ENCODE measurements at places on chromosomes 1 and 21.

DNA sequence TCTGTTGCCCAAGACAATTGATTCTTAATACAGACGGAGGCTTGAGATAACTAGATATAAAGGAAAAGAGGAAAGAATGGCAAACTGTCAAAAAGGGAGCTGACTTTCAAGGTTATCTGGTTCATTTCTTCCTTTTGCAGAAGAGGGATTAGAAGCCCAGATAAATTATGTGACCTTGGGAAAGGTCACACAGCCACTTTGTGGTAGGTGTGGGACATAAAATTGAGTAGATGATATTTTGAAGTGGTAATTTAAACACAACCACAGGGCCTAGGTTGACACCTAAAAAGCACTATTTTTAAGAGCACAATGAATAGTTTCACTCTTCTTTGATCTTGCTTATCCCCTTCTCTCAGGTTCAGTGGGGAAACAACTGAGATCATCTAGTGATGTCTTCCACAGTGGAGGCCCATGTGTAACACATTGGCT is 16.9 kb upstream of the KIAA0040 start:
- no peak for DNase-seq

DNA sequence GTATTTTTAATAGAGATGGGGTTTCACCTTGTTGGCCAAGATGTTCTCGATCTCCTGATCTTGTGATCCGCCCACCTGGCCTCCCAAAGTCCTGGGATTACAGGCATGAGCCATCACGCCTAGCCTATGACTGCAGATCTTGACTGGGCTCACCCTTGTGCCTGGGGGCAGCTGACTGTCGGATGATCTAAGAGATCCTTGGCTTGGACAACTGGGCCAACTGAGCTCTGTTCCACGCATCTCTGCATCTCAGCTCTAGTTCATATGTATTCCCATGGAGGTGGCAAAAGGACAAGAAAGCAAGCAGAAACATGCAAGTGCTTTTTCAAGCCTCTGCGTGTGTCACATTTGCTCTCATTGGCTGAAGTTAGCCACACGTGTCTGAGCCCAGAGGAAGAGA is 75.8 kb upstream of the SELENON start:
- DNase-seq, result no peak

GRCh38 chr1:11938722-11939526 is 4.4 kb downstream of the PLOD1 start:
- DNase-seq, result no peak

GRCh38 chr1:96009831-96010434 is 711.7 kb upstream of the PTBP2 start:
- DNase-seq, result no peak

GRCh38 chr1:201850053-201850397 is 21.1 kb downstream of the IPO9 start:
- no peak for DNase-seq

DNA sequence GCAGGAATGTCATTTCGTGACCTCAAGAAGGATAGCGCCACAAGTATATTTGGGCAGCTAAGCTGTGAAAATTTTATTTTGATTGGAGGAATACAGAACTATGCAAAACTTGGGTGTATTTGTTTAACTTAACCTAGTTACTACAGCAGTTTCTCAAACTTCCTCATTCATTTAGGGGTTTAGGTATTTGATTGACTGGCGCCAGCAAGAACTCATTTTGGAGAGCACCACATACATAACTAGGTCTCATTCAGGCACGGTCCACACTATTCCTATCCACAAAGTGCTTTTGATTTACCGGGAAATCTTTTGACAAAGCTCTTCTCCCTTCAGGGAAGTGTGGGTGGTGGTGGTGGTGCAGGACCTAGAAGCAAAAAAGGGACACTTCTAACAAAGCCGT is 155.1 kb upstream of the NRIP1 start:
- DNase-seq, result no peak

DNA sequence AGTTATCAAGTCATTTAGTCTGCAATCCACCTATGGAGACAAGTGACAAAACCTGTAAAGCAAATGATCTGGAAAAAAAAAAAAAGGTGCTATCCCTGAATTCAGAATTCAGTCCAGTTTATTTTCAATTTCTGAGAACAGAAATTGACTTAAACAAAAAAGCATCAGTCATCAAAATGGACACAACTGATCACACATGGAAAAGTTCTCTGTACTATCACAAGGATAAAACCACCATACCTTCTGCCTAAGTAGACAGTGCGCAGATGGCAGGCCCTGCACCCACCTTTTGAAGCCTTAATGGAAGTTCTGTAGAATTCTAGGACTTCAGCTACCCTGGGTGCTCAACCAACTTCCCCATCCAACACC is 3.5 kb downstream of the PABPC4 start:
- no peak for DNase-seq

DNA sequence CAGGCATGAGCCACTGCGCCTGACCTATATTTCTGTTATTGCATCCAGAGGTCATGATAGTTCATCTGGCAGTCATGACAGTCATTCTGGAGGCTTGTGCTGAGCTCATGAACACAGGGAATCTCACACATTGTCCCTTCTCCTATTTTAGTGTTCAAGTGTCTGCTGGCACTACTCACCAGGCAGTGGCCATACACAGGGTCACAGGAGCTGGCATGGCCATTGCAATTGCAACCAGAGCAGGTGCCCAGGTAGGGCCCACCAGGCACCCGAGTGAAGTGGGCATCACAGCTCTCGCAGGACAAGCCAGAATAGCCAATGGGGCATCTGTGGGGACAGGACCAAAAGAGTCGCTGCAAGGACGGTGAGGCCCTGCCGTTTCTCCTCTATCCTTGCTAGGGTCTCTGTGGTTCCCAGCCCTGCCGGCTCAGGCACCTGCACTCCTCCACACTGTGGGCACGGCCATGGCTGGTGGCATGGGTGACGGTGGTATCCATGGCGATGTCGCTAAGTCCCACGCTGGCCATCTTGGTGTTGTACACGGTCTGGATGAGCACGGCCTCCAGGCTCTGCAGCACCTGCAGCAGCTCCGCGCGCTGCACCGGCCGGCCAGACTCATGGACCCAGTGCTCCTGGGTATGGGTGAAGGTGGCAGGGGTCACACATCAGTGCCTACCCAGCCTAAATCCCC is 57.0 kb downstream of the HSPG2 start:
- DNase-seq, result no peak

Data from GOT3 (cell line).